Activated naive CD4-positive, alpha-beta T cell (primary cell): ENCODE measurements at places on chromosomes 3 and 15.

DNA sequence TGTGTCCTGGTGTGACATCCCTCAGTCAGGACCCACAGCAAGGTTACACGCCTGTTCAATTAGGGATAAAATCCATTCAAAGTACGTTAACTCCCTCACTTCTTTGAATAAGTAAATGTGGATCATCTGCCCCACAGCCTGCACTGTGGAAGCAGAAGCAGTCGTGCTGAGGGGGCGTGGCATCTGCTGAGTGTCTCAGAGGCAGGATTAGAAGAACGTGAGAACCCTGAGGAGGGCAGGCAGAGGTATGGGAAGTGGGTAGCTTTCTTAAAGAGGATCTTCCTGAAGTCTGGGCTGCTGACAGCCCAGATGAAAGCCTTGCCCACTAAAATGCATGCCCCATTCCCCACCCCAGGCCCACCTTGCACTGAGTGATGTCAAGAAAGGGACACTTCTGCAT, 28.5 kb downstream of the CRABP1 start:
- DNase-seq = no peak

- no peak for DNase-seq
Observed at GRCh38 chr15:48373821-48374451, 42.7 kb downstream of the DUT start.

DNA sequence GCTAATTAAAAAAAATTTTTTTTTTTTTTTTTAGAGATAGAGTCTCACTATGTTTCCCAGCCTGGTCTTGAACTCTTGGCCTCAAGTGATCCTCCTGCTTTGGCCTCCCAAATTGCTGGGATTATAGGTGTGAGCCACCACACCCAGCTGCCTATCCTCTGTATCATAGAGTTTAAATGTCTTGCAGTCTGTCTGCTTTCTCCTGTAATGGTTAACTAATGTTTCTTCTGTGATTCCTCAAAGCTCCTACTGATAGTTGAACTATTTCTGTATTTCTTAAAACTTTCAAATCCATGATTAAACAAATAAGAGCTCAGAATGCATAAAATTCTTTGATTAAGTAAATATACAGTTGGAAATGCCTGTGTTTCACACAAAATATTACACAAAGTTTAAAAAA, 115.4 kb upstream of the TPM1 start:
- no peak for DNase-seq

GRCh38 chr3:160448845-160449635, 546 bp downstream of the TRIM59 start:
- DNase-seq = peak; percentile 30
